ENCODE measurements at places on chromosomes 6 and 20.

DNA sequence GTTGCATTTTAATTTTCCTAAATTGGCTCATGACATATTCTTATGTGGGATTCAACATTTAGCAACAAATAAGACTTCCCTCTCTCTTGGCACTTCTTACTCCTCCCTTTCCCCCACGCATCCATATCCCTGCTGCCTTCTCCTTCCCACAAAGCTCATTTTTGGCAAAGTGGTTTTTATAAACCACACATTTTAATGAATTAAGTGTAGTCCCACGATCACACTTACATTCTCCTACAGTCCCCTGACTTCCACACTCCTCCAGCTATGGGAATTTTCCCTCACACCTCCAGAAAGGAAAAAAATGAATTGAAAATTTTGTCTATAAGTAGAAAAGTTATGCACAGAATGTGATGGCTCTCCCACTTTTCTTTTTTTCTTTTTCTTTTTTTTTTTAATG, 345.0 kb downstream of the CD83 start:
- DNase-seq, result no peak

- no peak for DNase-seq
Measured at GRCh38 chr6:21305893-21306332, 287.6 kb upstream of the SOX4 start.

DNA sequence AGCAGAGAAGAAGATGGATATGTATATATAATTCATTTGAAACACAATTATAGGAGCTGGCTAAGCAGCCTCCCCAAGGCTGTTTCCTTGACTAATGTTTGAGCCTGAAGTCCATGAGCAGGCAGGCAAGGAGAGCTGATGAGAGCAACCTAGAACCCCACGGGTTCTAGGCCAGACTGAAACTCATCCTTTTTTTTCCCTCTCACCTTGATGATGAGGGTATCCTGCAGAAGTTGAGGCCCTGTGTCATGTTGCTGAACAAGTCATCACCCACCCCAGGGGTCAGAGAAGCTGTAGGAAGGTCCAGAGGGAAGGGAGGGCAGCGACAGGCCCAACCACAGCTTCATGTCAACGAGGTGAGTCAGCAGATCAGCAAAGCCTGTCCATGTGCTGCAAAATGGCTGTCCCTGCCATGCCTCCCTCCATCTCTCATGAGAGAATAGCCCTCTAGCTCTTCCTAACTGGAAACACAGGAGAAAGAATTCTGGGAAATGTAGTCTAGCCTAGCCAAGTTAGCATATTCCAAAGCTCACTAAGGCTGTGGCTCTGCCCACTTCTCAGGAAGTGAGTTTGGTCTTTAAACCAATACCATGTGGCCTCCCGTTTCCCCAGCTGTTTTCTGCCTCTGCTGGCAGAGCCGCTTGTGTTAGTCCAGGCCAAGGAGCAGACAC, 91.3 kb upstream of the DTNBP1 start:
- no peak for DNase-seq

GRCh38 chr6:20367743-20368485, 33.8 kb upstream of the E2F3 start:
- no peak for DNase-seq

DNA sequence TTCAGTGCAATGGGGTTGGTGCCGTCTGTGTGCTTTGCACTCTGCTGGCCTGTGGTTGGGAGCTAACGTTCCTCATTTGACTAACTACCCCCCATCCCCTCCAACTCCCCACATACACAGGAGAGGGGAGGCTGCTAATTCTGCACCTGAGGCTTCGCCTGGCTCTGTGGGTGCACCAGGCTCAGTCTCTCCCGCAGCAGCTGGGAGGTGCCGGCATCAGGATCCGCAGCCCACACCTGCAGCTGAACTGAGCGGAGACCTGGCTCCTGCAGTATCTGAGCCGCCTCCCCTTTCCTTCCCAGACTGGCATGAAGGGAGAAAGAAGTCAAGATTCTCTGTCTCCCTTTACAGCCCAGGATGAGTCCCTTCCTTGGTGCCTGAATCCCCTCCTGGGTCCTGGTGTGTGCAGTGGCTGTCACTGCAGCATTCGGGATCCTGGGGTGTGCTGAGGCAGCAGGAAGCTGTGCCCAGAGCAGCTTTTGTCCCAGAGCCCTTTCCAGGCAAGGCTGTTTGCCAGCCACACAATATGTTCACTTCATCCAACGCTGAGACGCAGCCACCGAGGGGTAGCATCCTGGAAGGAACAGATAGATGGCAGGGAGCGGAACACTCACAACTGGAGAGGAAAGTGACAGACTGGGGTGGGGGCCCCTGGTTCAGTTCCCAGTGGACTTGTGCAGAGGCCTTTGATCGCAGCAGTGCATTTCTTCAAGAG, 70.2 kb downstream of the CDH4 start:
- DNase-seq, result no peak

GRCh38 chr6:157610451-157610999, 212.5 kb upstream of the SNX9 start:
- DNase-seq, result no peak

GRCh38 chr6:125957845-125958244, 1.3 kb downstream of the HINT3 start:
- no peak for DNase-seq

GRCh38 chr20:33673114-33673409, 1.2 kb downstream of the NECAB3 start:
- no peak for DNase-seq

DNA sequence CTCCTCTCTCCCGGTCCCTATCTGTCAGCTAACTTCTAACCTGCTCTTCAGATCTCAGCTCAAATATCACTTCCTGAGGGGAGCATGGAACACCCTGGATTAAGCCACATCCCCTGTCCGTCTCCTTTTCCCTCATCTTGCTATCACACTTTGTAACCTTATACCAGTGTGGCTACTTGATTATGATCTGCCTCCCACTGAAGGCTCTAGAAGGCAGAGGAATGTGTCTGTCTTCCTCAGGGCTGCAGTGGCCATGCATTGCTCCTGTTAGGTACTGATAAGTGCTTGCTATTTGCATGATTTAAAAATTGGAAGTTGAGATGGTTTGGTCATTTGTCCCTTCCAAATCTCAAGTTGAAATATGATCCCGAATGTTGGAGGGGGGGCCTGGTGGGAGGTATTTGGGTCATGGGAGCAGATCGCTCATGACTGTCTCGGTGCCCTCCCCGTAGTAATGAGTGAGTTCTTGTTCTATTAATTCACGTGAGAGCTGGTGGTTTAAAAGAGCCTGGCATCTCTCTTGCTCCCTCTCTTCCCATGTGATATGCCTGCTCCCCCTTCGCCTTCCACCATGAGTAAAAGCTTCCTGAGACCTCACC, 71.4 kb downstream of the PLCB4 start:
- DNase-seq, result no peak

GRCh38 chr20:32465092-32465900, 107.2 kb downstream of the ASXL1 start:
- peak; percentile 70 for DNase-seq

DNA sequence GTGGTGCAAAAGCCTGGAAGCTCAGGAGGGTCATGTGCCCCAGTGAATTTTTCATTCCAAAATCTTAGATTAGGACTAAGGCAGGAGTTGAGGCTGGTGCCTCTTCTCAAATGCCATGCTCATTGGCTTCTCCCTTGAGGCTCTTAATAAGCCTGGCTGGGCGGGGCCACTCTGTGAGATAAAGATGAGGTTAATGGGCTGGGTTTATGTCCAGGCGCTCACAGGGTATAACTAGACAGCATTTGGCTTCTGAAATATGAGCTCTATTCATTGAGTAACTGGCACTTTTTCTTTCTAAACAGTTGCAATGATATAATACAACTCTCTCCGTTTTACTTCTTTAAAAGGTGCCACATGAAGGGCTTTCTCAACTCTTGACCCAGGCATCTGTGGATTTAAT, 156.3 kb downstream of the SCML4 start:
- no peak for DNase-seq

DNA sequence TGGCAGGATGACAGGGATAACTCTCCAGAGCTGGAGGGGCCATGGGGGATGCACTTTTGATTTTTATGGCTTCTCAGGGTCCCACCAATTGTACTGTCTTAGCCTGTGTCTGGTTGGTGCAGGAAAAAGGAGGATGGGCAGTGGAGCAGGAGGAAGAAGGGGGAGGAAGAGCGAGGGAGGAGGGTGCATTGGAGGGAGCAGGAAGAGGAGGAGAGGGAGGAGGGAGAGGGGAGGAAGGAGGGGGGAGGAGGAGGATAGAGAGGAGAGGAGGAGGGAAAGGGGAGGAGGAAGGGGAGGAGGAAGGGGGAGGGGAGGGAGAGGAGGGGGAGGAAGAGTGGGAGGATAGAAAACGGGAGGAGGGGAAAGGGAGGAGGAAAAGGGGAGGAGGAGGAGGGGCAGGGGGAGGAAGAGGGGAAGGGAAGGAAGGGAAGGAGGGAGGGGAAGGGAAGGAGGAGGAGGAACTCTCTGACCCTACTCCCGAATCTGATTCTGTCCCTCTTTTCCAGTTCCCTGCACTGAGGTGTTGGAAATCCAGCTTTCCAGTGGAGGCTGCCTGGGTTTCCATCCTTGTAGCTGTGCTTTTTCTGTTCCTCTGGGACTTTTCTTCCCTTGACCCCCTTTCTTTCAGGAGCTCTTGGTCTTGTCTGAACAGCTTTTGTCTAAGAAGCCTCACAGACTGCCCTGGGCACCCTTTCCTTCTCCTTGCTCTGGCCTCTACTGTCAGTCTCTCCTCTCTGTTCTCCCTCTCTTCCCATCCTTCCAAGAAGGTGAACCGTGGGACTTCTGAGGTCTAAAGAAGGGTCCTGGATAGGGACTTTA, 149.4 kb downstream of the DHX35 start:
- no peak for DNase-seq
